ENCODE measurements at places on chromosomes 11 and 22.
A peak's percentile ranks its signal among the peaks of the same experiment; 100 is the strongest.

- DNase-seq: peak; percentile 83
These were observed 3.0 kb upstream of the CCDC117 start for GRCh38 chr22:28769394-28770085.

DNA sequence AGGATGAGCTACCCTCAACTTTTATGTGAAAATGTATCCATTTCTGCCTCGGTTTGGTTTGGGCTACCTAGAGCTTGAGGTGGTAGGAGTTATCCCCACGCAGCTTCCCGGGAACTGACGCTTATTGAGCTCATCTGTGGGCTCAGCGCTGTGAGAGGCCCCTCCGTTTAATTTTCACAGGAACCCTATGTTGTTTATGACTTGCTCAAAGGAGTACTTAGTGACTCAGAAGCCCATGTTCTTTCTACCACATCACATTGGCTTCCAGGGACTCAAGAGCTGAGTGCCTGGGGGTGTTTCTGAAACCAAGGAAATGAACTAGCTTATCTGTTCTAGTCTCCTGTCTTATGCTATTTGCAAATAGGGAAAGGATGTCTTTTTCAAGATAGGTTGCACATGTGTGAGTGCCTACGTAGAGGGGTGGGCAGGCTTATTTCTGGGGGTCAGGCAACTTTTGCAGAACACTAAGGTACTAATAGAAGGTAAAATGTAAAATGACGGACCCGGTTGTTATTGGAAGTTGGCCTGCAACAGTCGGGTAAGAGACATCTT, 40.5 kb downstream of the MICAL2 start:
- peak; percentile 97 for DNase-seq

DNA sequence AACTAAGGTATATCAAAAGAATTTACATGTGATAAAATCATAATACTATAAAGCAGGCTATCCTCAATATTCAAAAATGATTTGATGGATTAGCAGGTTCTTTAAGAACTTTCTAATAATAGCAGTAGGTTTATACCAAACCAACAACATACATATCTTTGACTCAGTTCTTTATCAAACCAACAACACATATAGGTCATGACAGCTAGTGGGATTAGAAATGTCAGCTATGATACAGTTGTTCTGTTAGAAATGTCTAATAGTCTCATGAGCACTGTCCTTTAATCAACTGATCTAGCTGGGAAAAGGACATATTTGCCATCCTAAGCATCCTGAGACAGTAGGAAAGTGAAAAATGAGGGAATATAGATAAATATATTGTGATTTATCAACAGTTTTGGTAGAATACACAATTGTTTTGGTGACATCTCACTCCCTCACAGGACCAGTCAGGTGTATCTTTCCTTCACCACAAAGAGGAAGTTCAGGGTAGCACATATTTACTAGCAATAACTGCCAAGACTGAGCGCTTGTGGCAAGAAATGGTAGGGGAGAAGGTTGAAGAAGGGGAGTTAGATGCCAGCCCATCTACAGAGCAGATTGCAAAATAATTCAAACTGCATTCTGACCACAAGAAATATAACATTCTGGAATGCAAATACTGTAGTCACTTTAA, 90.8 kb upstream of the APOA1 start:
- DNase-seq: peak; percentile 45

DNA sequence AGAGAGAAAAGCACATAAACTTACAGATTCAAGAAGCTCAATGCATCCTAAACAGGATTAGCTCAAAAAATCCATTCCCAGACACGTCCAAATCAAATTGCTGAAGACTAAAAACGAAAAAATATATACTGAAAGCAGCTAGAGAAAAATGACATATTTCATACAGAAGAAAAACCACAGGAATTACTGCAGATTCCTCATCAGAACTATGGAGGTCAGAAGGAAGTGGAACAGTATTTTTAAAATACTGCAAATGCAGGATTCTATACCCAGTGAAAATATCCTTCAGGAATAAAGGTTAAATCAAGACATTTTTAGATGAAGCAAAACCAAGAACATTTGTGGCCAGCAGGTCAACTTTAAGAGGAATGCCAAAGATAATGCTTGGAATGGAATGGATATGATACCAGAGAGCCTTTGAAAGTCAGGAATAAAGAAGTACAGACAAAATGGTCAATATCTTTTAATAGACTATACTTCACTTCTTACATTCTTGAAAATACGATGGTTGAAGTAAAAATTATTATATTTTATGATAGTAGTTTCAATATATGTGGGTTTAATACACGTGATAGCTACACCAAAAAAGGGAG, 352.9 kb downstream of the CTTN start:
- DNase-seq: peak; percentile 9

GRCh38 chr22:37370306-37370979, 56.8 kb downstream of the ELFN2 start:
- DNase-seq: no peak

- DNase-seq: peak; percentile 55
These were observed 65.5 kb upstream of the ARHGAP20 start for GRCh38 chr11:110777775-110778174.

GRCh38 chr11:108518581-108518980, 20.4 kb upstream of the POGLUT3 start:
- DNase-seq: no peak
